ENCODE measurements at places on chromosomes 13 and 19. TPM values are rescaled to one million over a fixed set of nuclear protein-coding genes. Genes with fewer than 3 reads are reported as not detected.

The CCL25 gene
- total RNA-seq, result not detected

DNA sequence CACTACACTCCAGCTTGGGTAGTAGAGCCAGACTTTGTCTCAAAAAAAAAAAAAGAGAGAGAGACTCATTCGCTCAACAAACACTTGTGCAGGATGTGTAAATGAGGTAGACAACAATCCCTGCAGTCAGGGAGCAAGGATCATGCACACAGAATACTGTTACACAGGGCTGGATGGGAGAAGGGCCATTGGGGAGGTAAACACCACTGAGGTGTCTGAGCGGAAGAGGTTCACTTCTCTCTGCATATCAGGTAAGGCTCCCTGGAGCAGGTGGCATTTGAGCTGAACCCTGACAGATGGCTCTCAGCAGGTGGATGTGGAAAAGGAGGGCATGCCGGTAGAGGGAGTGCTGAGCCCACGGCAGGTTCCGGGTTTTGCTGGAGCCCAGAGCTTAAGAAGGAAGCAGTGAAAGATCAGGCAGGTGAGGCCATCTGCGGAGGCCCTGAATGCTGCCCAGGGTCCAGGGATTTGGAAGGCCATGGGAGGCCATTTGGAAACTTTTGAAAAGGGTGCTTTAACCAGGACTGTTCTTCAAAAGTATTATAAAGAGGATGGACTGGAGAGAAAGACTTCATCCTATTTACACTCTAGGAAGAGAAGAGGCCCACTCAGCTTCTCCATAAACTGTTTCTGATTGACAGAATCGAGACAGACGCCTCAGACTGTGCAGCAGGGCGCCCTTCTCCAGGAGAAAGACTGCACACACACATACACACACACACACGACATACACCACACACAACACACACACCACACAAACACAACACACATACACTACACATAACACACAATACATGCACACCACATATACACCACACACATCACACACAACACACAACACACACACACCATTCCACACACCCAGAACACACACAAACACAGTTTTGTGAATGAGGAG is 199.4 kb downstream of the USP12 start:
- no peak for DNase-seq

DNA sequence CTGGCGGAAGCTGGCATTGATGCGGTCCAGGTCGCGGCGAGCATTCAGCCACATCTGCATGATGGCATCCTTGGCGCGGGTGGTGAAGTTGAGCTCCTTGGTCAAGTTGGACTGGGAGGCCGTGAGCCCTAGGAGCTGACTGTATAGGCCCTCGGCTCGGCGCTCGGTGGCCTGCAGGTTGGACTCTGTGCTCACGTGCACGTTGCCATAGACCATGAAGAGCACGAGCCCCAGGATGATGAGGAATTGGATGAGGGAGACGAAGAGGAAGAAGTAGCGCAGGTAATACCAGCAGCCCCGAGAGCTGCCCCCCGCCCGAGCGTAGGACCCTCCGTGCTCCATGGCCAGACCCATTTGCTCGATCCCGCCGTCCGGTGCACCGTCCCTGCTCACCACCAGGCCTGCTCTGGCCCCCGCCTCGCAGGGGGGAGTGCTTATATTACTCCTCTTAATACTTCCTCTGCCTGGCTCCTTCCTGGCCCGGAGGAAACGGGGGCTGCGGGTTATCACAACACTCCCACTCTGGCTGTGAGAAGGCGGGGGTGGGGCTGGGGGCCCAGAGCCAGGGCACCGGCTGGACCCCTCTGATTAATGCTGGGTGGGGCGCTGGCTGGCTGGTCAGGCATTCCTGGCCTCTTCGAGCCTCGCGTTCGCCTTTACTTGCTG is at the start of gene PLVAP:
TSS of gene PLVAP (minus strand) at position 408 of the 666 bp plus-strand sequence. CDS start at position 354, 54 bp downstream.
- DNase-seq, result no peak

- no peak for DNase-seq
Observed at GRCh38 chr13:40159736-40160135, 504.3 kb downstream of the COG6 start.

- DNase-seq, result no peak
Observed at GRCh38 chr13:109782823-109783431, 3.5 kb downstream of the IRS2 start.

- no peak for DNase-seq
Observed at GRCh38 chr19:18329035-18329376, 6.1 kb upstream of the LSM4 start.

- no peak for DNase-seq
Observed at GRCh38 chr19:6767081-6767356, 216 bp downstream of the SH2D3A start.

GRCh38 chr19:55197528-55197927 is 11.8 kb downstream of the PTPRH start:
- no peak for DNase-seq

DNA sequence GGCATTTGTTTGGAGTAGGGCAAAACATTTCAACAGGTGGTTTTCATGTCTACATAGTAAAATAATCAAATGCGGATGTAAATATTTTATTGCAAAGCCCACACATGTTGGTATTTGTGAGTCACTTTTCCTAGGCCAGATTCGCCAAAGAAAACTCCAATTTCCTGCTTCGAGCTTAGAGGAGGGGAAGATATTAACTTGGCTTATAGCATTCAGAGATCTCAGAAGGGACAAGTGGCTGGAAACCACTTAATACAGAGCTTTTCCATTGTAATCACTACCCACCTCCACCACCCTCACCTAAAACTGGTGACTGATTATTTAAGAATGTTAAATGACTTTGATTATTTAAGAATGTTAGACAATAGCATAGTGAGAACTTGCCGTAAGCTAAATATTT is 530.6 kb upstream of the SPRY2 start:
- no peak for DNase-seq

- DNase-seq, result no peak
Observed at GRCh38 chr13:62910541-62911060, 1495.0 kb upstream of the PCDH20 start.

GRCh38 chr13:75468602-75469001 is 13.4 kb downstream of the TBC1D4 start:
- DNase-seq, result no peak

- DNase-seq, result no peak
Observed at GRCh38 chr13:91357613-91358386, 10.3 kb downstream of the MIR17HG start.

DNA sequence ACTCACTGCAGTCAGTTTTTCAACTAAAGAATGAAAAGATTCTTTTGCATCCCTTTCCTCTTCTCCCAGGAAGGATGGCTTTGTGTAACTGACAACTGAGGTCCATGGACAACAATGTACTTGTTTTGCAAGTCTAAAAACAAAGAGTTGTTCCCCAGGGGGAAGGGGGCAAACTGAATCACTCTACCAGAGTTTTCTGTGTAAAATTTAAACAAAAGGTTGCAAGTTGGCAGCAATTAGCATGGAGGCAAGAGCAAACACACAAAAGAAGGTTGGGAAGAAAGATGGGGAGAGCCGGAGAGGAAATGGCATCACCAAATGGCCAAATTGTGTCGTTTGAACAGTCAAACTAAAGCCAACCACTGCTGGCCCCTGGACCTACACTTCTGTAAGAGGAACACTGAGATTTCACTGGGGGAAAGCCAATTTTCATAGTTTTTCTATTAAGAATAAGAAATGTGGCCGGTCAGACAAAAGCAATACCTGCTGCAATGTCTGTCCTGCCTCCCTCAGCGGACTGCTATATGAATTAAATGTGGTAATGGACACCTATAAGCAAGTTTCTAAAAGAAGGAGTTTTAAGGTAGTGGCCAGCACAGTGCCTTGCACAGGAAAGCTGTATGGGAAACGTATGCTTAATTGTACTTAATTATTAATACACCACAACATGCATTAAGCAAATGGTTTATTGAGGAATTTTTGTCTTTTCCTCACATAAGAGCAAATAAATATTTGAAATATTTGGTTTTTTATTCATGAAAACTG is 16.1 kb upstream of the SACS start:
- no peak for DNase-seq

GRCh38 chr19:18388100-18388959 is 2.4 kb downstream of the GDF15 start:
- DNase-seq, result no peak

DNA sequence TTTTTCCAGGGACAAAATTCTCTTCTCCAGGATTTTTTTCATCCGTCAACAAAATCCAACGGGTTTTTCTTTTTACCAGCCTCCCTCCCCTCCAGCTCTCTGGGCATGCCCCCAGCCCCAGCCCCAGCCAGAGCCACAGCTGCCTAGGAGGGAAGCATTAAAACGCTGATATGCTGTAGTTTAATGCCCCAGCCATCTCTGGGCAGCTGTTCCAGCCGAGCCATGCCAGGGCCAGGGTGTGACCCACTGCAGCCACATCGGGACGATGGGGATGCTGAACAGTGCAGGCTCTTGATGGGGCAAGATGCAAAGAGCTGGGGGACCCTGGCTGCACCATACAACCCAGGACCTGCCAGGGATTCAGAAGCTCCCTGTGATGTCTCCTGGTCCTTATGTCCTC is 32.1 kb downstream of the TSHZ3 start:
- DNase-seq, result no peak

GRCh38 chr13:72530471-72530870 is 197.0 kb downstream of the MZT1 start:
- DNase-seq, result no peak

- no peak for DNase-seq
Observed at GRCh38 chr13:92966341-92966740, 260.3 kb upstream of the GPC6 start.

GRCh38 chr19:34436716-34437115 is 8.5 kb downstream of the UBA2 start:
- no peak for DNase-seq

DNA sequence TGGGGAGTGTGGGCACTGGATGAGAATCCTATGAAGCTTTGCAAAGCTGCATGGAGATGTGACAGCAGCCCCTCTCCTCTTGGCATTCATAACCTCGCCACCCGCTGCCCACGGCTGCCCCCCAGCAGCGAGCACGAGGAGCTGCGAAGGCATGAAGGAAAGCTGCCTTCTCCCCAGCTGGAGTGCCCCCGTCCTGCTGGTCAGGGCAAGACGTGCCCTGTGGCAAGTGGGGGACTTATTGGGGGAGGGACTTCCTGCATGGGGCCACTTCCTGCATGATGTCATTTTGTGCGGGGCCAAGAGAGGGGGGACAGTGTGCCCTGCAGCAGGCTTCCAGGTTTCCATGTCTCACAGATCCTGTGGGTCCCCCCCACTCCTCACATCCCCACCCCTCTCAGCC is 85.9 kb downstream of the TSHZ3 start:
- no peak for DNase-seq

- no peak for DNase-seq
Observed at GRCh38 chr19:33501693-33502356, 19.8 kb downstream of the PEPD start.

DNA sequence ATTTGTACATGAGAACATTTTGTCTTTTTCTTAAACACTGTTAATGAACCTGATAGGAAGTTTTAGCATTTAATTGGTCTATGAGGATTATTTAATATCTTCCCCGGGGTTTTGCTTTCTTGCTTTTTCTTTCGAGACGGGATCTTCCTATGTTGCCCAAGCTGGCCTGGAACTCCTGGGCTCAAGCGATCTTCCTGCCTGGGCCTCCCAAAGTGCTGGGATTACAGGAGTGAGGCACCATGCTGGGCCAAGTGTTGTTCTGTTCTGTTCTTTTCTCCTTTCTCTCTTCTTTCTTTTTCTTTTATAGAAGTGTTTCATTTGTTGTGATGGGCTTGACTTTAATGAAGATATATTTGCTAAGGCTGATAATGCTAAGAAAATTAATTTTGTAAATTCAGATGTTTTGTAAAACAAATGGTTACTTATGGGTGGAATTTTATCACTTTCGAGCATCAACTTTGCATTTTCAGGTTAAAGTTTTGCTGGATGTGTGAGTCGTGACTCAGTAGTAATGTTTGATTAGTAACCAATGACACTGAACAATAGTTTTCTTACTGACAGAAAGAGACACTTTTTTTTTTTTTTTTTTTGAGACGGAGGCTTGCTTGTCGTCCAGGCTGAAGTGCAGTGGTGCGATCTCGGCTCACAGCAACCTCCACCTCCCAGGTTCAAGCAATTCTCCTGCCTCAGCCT is 2.2 kb downstream of the PAN3 start:
- no peak for DNase-seq

- no peak for DNase-seq
Observed at GRCh38 chr19:16042533-16043085, 33.7 kb upstream of the TPM4 start.

DNA sequence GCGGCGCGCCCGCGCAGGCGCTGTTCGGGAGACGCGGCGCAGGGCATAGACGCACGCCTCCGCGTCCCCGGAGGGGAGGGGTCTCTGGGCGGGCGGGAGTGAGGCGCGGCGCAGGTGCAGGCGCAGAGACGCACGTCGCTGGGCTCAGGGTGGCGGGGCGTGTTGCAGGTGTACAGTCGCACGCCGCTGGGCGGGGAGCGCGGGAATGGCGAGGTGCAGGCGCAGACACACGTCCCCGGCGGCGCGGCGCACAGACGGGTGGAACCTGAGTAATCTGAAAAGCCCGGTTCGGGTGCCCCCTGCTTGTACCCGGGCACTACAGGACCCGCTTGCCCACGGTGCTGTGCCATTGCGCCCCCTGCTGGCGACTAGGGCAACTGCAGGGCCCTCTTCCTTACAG is 44.7 kb downstream of the PLPP2 start:
- no peak for DNase-seq

DNA sequence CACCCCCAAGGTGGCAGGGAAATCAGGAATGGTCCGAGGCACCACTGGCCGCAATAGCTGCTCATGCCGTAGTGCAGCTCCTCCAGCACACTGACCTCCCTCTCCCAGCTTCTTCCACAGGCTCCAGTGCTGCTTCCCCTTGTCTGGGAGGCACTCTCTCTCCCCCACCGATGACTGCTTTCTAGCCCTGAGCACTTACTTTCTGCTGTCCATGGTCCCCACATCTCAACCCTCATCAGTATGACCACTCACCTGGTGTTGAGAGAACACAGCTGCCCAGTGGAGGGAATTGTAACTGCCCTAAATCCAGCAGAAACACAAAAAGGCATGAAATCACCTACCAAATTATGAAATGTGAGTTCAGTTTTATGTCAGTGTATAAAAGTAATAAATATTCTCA is 28.9 kb upstream of the TPP2 start:
- DNase-seq, result no peak

DNA sequence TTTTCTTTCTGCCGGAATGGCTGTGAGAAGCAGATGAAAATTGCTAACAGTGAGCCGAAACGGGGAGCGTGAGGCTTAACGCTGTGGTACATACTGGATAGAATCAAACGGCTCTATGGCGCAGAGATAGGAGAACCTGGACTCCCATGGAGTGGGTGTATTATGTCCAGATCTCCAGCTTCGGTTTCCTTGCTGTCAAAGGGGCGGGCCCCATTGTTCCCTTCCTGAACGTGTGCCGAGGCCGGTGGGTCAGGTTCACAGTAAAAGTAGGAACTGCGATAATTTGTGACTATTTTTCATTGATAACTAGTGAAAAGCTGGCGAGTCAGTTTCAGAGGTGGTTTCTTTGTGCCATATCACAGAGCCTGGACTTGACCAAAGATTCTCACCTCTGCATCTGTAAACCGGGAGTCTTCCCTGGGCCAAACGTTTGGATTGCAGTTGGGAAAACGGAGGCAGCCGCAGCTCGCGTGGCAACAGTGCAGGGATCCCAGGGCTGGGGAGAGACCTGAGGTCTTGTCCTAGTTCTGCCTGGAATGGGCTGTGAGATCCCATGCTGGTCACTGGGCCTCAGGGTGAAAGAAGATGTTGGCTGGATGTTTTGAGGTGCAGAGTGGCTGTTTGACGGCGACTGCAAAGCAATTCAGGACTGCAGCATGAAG is 752 bp downstream of the RPL18A start:
- no peak for DNase-seq

All from vagina (tissue), 2 donors.